ENCODE measurements at places on chromosomes 1 and 21.
A peak's percentile ranks its signal among the peaks of the same experiment; 100 is the strongest.

DNA sequence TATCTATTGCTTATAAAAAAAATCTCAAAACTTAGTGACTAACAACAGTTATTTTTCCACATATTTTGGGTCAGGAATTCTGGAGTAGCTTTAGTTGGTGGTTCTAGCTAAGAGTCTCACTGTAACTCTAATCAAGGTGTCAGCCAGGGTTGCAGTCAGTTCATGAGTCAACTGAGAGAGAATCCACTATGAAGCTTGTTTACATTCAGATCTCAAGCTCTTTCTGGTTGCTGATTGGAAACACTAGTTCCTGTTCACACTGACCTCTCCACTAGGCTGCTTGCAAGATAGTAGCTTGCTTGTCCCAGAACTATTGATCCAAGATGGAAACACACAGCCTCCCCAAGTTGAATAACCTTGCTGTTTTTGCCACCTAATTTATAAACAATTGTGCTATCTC is 1192.1 kb upstream of the B3GALT2 start:
- no peaks in the 10 kb centered on the region for H3K27me3 ChIP-seq
- H3K36me3 ChIP-seq = no peaks in the 10 kb centered on the region

GRCh38 chr1:172874950-172875349 is 175.8 kb downstream of the TNFSF18 start:
- H3K4me1 ChIP-seq = no peaks in the 10 kb centered on the region
- H3K36me3 ChIP-seq = no peaks in the 10 kb centered on the region
- H3K4me3 ChIP-seq = no peak overlapping the region
- DNase-seq = no peak
- no peaks in the 10 kb centered on the region for H3K27me3 ChIP-seq

DNA sequence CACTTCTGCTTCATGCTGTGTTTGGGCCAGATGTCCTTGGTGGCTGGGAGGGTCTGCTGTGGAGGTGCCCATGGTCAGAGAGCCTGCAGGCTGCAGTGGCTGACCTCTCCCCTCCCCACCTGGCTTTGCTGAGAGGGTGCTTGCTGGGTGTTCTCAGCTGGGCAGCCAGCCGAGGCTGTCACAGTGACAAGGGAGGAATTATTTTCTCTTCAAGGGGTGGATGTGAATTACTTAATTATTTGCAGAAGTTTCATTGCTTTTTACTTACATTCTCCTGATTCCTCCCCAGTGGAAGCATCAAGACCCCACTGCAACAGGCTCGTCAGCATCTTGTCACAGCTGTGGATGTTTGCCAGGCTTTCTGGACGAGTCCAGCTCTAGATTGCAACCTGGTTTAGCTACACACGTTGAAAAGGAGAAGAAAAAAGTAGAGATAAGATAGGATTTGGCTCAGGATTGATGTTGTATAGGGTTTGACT is 70.3 kb downstream of the GALNT2 start:
- no peak overlapping the region for H3K4me3 ChIP-seq
- H3K27me3 ChIP-seq = no peaks in the 10 kb centered on the region
- no peak for DNase-seq
- no peak overlapping the region for H3K27ac ChIP-seq
- H3K4me1 ChIP-seq = no peaks in the 10 kb centered on the region

DNA sequence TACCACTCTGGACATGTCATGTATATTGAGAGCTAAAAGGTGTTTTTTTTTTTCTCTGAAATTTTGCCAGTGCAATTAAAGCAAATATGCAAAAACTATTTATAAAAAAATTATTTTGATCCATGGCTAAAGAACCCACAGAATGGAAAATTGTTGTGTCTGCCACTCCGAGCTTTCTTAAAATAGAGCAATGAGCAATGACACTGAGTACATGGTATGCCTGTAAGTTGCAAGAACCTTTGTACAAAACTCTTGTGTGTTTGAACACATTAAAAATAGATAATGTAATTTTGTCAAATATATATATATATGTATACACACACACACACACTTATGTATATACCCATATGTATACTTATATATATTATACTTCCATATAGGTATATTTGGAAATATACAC is 1530.9 kb upstream of the B3GALT2 start:
- DNase-seq = no peak
- no peak overlapping the region for H3K4me3 ChIP-seq
- no peaks in the 10 kb centered on the region for H3K4me1 ChIP-seq
- H3K36me3 ChIP-seq = no peaks in the 10 kb centered on the region
- no peaks in the 10 kb centered on the region for H3K27me3 ChIP-seq
- H3K27ac ChIP-seq = no peak overlapping the region

- no peaks in the 10 kb centered on the region for H3K27me3 ChIP-seq
- H3K4me1 ChIP-seq = no peaks in the 10 kb centered on the region
- no peak overlapping the region for H3K27ac ChIP-seq
- DNase-seq = no peak
- H3K36me3 ChIP-seq = no peaks in the 10 kb centered on the region
These were observed 76.3 kb downstream of the KRTAP19-8 start for GRCh38 chr21:30962013-30962412.

DNA sequence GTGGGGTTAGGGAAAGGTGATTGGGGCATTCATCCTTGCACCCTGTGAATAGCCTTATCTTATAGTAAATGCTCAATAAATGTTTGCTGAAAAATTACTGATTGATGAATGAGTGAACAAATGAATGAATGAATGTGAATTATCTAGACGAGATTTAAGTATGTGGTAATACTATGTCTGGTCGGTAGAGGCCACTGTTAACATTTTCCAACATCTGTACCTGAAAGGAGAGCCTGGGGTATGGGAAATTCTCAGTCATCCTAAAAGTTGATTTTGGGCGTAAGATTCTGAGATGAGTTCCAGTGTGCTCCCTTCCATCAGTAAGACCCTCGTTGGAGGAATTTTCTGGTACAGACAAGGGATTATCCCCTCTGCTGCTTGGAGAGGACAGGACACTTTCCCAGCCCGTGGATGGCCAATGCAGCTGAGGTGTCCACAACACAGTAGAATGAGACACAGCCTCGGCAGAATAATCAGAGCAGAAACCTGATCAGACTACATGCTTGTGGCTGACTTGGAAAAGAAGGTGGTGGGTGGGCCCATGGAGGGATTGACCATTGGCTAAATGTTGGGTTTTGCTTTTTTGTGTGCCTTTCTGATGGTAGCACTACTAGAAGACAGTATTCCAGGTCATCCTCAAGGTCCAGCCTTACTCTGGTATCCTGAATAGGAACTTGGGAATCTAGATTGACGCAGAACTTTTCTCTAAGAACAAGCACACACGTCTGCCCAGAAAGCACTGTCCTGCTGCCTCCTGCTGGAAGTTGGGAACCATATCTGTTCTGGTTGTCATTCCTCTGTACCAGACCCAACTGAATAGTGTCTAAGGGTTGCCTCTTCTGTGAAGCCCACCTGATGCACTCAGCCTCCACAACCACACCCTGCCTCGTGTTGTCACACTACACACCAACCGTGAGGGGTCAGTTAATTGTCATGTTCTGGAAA is 262.0 kb downstream of the TNR start:
- no peaks in the 10 kb centered on the region for H3K27me3 ChIP-seq
- no peak overlapping the region for H3K4me3 ChIP-seq
- peak overlapping the region; percentile 1 for H3K27ac ChIP-seq
- DNase-seq = no peak
- H3K36me3 ChIP-seq = no peaks in the 10 kb centered on the region

DNA sequence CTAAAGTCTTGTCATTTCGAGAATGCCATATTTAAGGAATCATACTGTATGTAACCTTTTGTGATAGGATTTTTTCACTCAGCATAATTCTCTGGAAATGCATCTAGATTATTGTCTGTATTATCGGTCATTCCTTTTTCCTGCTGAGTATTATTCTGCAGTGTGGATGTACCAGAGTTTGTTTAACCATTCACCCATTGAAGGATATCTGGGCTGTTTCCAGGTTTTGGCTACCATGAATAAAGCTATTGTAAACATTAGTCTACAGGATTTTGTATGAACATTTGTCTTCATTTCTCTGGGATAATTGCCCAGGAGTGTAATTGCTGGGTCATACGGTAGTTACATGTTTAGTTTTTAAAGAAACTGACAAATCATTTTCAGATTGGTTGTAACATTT is 61.8 kb downstream of the ATP1A1 start:
- no peaks in the 10 kb centered on the region for H3K4me1 ChIP-seq
- no peaks in the 10 kb centered on the region for H3K36me3 ChIP-seq
- H3K4me3 ChIP-seq = no peak overlapping the region
- no peaks in the 10 kb centered on the region for H3K27me3 ChIP-seq
- no peak for DNase-seq

GRCh38 chr21:34807146-34807880 is 138.5 kb downstream of the CLIC6 start:
- no peak overlapping the region for H3K4me3 ChIP-seq
- DNase-seq = no peak
- no peaks in the 10 kb centered on the region for H3K27me3 ChIP-seq
- no peak overlapping the region for H3K27ac ChIP-seq

DNA sequence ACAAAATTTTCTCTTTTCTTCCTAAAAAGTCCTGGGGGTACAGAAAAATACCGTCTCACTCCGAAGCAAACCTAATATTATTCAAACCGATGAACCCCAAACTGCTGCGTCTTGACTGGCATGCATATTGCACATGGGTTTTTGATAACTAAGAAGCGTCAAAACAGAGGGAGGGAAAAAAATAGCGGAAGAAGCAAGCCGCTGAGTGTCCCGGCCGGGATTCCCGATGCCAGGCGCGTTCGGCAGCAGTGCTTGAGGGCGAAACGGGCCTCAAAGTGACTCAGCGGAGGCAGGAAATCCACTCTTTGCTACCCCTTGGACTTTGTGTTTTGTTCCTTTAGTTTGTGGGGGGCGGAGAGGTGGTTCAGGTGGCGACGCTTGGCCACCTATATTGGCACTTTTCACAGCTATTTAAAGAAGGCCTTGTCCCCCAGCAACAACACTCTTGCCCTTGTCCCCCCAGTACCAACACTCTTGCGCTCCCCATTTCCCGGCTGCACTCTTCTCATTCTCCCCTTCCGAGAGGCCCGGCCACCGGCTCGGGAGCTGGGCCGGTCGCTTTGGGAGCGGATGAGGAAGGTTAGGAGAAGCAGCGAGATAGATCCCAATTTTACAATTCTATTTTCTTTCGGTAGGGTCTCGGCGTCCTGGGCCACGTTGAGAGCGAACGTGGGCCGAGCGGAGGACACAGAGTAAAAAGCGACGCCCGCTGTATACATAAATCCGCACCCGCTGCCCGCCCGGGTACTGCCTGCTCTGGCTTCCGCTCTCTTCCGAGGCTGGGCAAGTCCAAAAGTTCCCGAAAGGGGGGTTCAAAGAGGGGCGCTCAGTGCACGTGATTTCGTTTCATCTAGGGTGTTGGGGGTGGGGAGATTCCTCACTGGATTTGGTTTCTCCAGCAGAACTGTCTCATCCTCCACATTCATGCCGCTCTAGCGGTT is 2.5 kb downstream of the LMX1A start:
- no peaks in the 10 kb centered on the region for H3K36me3 ChIP-seq
- peaks cover 51% of the 10 kb centered on the region for H3K27me3 ChIP-seq
- H3K27ac ChIP-seq = no peak overlapping the region
- no peaks in the 10 kb centered on the region for H3K4me1 ChIP-seq
- no peak for DNase-seq
- no peak overlapping the region for H3K4me3 ChIP-seq

DNA sequence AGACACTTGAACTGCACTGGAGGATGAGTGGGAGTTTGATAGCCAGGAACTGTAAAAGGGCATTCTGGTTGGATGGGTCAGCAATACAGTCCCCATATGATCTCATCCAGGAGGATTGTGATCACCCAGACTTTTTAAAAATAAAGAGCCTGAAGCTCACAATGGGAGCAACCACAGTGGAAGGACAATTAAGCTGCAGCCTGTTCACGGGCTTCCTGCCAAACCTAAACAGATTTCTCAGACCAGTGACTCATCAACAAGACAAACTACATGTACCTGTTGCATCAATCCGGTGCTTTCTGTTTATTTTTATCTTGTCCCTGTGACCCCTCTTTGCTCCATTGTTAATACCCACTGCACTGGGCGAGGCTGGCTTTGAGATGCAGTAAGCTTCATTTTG is 52.3 kb downstream of the PAPPA2 start:
- H3K4me1 ChIP-seq = no peaks in the 10 kb centered on the region
- no peak overlapping the region for H3K27ac ChIP-seq
- H3K4me3 ChIP-seq = no peak overlapping the region

- H3K4me1 ChIP-seq = peaks cover 27% of the 10 kb centered on the region
- peak overlapping the region; percentile 63 for H3K27ac ChIP-seq
- H3K27me3 ChIP-seq = no peaks in the 10 kb centered on the region
- H3K36me3 ChIP-seq = no peaks in the 10 kb centered on the region
- no peak for DNase-seq
- H3K4me3 ChIP-seq = no peak overlapping the region
These were observed 78.2 kb downstream of the SLC66A1 start for GRCh38 chr1:19390166-19390850.

- DNase-seq = no peak
- no peak overlapping the region for H3K4me3 ChIP-seq
- no peak overlapping the region for H3K27ac ChIP-seq
- no peaks in the 10 kb centered on the region for H3K27me3 ChIP-seq
- no peaks in the 10 kb centered on the region for H3K36me3 ChIP-seq
- H3K4me1 ChIP-seq = no peaks in the 10 kb centered on the region
These were observed 95.5 kb downstream of the TNFSF18 start for GRCh38 chr1:172955161-172955815.

- H3K36me3 ChIP-seq = no peaks in the 10 kb centered on the region
- H3K27ac ChIP-seq = no peak overlapping the region
- H3K27me3 ChIP-seq = no peaks in the 10 kb centered on the region
- peaks cover 5% of the 10 kb centered on the region for H3K4me1 ChIP-seq
These were observed 24.2 kb downstream of the GNG4 start for GRCh38 chr1:235625340-235625739.

DNA sequence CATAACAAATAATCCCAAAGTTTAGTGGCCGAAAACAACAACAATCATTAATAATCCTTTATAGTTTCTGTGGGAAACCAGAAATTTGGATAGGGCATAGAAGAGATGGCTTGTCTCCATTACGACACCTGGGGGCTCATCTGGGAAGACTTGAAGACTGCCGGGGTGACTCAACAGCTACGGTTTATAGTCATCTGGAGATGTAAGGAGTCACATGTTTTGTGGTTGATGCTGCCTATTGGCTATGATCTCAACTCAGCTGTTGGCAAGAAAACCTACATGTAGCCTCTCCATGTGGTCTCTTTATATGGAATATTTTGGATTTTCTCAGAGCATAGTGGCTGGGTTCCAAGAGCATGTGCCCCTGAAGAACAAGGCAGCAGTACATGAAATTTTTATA is 29.3 kb upstream of the TSPAN2 start:
- no peak overlapping the region for H3K27ac ChIP-seq
- H3K4me3 ChIP-seq = no peak overlapping the region
- DNase-seq = no peak
- H3K4me1 ChIP-seq = no peaks in the 10 kb centered on the region
